ENCODE measurements at places on chromosomes 6 and 20. TPM values are rescaled to one million over a fixed set of nuclear protein-coding genes. Genes with fewer than 3 reads are reported as not detected.

TRIM31 gene
- not detected for total RNA-seq

PHACTR1 gene
- total RNA-seq: 4.3 TPM

RFX6 gene
- not detected for total RNA-seq

SLC22A1 gene
- total RNA-seq: 0.80 TPM

UST gene
- total RNA-seq: 12.9 TPM

C20orf141 gene
- 4.4 TPM for total RNA-seq

PKIB gene
- total RNA-seq: 12.8 TPM

BPI gene
- 0.41 TPM for total RNA-seq

HCRTR2 gene
- total RNA-seq: not detected

PTP4A1 gene
- total RNA-seq: 25.5 TPM

LY6G6F gene
- total RNA-seq: 3.7 TPM

- no peak overlapping the region for H3K4me3 ChIP-seq
- no peaks in the 10 kb centered on the region for H3K36me3 ChIP-seq
Measured at GRCh38 chr6:90940812-90941481, 354.1 kb upstream of the MAP3K7 start.

DNA sequence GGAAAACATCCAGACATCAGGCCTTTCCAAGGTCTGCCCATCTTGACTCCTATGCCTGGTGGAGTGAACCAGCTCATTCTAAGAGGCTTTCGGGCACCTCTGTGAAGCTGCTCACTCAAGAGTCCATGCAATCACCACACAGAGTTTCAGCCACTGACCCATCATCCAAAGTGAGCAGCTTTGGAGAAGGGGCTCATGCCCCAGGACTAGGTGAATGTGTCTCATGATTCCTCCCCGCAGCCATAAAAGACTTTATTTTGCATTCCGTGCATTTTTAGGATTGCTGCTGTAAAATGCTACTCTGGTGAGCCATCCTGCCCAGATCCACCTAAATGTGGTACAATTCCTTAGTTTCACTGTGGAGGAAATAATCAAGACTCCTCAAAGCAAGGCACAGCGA lies 44.5 kb upstream of the EZR start:
- no peaks in the 10 kb centered on the region for H3K36me3 ChIP-seq
- H3K4me3 ChIP-seq: no peak overlapping the region
- no peak for DNase-seq
- H3K27ac ChIP-seq: no peak overlapping the region
- H3K4me1 ChIP-seq: no peaks in the 10 kb centered on the region

DNA sequence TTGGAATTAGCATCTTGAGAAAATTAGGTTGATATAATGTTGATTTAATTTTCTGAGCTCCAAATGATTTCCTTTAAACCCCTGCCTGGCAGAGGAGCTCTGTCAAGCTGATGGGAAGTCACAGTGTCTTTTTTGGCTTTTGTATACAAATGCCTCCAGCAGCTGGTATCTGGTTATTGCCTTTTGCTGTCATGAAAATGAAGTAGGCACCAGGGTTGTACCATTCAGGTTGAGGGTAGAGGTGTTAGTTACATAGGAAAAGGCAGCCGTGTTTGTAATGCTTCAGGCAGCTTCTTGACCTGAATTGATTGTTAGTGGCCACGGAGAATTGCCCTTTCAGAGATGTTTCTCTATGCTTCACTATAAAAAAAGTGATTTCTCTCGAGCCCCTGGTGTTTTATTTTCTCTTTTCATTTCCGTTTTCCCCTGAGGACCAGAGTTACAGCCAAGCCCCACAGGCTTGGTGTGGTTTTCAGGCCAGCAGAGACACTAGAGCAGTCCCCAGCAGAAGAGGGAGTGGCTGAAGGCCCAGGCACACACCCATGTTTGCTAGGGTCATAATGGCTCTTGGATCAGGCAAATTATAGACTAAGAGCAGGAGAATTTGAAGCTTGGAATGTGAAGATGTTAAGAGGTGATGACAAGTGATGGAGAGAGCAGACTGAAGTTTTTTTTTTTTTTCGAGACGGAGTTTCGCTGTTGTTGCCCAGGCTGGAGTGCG lies 21.6 kb downstream of the CMTR1 start:
- H3K36me3 ChIP-seq: no peaks in the 10 kb centered on the region
- no peak overlapping the region for H3K4me3 ChIP-seq
- H3K27me3 ChIP-seq: no peaks in the 10 kb centered on the region
- DNase-seq: no peak
- H3K4me1 ChIP-seq: no peaks in the 10 kb centered on the region

DNA sequence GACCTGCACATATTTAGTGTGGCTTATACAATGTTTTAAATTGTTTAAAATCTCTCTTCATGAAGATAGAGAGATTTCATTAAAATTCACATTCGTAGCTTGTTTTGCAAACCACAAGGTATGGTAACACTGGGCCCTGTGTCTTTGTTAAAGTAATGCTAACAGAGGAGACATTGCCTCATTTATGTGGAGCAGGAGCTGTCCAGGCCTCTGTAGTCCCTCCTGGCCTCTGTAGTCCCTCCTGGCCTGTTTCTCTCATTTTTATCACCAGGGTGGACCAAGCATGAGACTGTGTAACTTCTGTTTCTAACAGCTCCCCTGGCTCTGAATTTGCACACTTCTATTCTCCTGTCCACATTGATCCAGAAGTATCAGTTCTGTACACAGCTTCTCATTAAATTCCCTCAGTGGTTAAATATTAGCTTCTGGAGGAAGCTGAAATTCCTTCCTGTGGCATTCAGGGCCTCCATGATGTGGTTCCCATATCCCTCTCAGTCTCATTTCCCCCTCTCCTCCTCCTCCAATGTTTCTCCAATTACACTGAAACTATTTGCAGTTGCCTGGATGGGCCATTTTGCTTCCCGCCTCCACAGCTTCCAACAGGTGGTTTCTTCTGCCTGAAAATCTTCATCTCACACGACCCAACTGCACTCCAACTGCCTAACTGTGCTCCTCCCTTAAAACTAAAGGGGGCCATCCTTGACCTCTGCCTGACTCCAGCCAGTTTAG lies 340.4 kb downstream of the SYNE1 start:
- H3K4me3 ChIP-seq: no peak overlapping the region
- no peak overlapping the region for H3K27ac ChIP-seq
- H3K27me3 ChIP-seq: no peaks in the 10 kb centered on the region
- no peaks in the 10 kb centered on the region for H3K4me1 ChIP-seq
- DNase-seq: no peak

DNA sequence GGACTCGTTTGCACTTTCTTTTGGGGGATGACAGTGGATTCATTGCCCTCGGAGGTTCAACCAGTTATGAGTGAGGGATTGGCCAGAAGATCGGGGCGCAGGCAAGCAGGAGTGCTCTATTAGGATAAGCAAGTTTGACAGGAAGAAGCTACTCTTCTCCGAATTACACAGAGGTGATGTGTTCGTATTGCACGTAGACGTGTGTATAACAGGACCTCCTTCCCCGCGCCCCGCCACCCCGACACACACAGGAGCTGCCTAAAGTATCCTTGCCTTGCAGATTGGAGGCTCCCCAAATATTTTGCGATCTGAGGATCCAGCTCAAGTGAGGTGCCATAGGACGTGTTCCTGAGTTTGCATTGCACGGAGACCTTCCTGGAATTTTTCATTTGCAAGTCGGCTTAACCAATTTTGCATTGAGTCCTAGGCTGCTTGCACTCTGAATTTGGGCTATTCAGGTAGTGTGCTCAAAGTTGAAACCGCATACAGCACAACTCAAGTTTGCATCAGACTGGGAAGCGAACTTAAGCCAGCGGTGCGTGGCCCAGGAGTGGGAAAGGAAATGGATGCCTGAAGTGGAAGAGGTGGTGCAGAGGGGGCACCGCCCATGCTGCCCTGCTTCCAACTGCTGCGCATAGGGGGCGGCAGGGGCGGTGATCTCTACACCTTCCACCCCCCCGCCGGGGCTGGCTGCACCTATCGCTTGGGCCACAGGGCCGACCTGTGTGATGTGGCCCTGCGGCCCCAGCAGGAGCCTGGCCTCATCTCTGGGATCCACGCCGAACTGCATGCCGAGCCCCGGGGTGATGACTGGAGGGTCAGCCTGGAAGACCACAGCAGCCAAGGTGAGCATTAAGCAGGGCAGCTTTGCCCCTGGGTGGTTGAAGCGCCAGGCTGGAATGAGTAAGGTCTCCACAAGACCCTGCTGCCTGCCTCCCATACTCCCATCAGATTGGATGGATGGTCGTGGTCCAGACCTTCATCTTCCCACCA lies 770 bp downstream of the TCF19 start:
- no peak for DNase-seq
- peak overlapping the region; percentile 58 for H3K4me3 ChIP-seq
- H3K36me3 ChIP-seq: no peaks in the 10 kb centered on the region
- no peaks in the 10 kb centered on the region for H3K27me3 ChIP-seq

GRCh38 chr20:32792316-32792715 lies 27.4 kb upstream of the MAPRE1 start:
- no peaks in the 10 kb centered on the region for H3K27me3 ChIP-seq
- no peak for DNase-seq
- no peak overlapping the region for H3K4me3 ChIP-seq
- no peaks in the 10 kb centered on the region for H3K36me3 ChIP-seq
- H3K4me1 ChIP-seq: no peaks in the 10 kb centered on the region

GRCh38 chr6:87738000-87738399 lies 36.0 kb upstream of the AKIRIN2 start:
- H3K27ac ChIP-seq: no peak overlapping the region
- no peaks in the 10 kb centered on the region for H3K4me1 ChIP-seq
- H3K27me3 ChIP-seq: no peaks in the 10 kb centered on the region
- H3K4me3 ChIP-seq: no peak overlapping the region

- H3K4me1 ChIP-seq: peaks cover 6% of the 10 kb centered on the region
- DNase-seq: peak; percentile 28
- peak overlapping the region; percentile 79 for H3K27ac ChIP-seq
Measured at GRCh38 chr6:137867685-137868509, 838 bp downstream of the TNFAIP3 start.

DNA sequence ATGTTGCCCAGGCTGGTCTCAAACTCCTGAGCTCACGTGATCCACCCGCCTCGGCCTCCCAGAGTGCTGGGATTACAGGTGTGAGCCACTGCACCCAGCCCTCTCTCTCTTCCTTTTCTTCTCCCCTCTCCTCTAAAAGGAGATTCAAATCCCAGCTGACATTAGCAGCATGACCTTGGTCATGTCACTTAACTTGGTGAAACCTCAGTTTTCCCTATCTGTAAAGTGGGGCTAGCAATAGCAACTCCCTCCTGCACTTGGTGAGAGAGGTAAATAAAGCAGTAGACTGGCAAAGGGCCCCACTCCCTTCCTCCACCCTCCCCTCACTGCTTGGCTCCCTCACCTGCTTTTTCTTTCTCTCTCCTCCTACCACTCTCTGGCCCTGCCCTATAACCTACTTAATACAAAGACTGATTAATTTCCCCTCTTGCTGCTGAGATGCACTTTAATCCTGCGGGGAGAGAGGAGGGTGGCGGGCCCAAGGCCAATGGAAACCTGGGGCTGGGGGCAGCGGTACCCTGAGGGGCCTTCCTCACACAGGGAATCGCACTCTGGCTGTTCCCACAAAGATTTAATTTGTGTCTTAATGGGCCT lies 54.2 kb upstream of the ZFAND3 start:
- no peaks in the 10 kb centered on the region for H3K36me3 ChIP-seq
- no peaks in the 10 kb centered on the region for H3K27me3 ChIP-seq
- no peaks in the 10 kb centered on the region for H3K4me1 ChIP-seq

- no peaks in the 10 kb centered on the region for H3K36me3 ChIP-seq
- H3K4me3 ChIP-seq: no peak overlapping the region
- H3K27me3 ChIP-seq: no peaks in the 10 kb centered on the region
- no peak for DNase-seq
- no peaks in the 10 kb centered on the region for H3K4me1 ChIP-seq
- H3K27ac ChIP-seq: no peak overlapping the region
Measured at GRCh38 chr6:148491638-148492251, 149.1 kb downstream of the SASH1 start.

DNA sequence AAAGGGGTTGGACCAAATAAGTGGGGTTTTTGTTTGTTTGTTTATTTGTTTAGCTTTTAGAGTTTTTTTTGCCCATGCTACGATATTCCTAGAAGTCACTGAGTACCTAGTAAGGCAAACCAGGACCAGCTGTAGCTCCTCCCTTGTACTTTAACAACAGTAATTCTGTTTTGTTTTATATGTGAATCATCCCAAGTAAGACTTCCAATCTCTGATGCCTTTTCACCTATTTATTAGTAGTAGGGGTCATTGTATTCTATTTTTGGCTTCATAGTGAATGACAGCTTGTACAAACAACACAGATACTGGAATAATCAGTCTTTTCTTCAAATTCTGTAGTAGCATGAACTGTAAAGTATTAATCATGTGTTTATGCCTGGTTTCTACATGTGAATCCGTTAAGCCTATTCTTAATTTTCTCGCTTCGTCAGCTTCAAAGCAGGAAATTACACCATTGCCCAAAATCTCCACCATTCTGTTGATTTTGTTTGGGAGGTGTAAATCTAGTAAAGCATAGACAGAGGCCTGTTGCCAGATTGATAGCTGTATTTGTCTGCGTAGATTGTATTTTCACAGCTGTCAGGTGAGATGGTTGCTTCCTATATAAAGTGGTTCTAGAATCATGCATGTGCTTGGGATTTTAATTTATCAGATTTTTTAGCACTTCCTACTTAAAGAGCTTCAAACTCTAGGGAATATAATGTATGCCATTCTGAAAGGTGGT lies 151.5 kb upstream of the FLRT3 start:
- no peak for DNase-seq
- H3K4me1 ChIP-seq: no peaks in the 10 kb centered on the region
- H3K4me3 ChIP-seq: no peak overlapping the region
- H3K36me3 ChIP-seq: no peaks in the 10 kb centered on the region
- no peak overlapping the region for H3K27ac ChIP-seq

DNA sequence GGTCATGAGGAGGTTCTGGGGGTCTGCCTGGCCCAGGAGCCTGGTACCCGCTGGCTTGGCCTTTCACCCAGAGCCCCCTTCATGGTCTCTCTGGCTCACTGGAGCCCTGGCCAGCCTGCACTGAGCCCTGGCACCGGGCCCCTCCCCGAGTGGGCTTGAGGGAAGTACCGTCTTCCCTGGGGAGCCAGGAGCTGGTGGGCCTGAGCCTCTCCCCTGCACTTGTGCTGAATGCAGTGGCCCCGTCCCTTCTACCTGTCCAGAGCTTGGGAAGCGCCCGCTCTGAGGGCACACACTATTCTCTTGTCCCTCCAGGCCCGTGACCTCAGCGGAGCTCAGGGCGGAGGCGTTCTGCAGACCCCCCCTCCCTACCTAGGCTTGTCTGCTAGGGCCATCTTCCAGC lies 62.2 kb downstream of the TCP11 start:
- H3K4me3 ChIP-seq: no peak overlapping the region
- DNase-seq: no peak
- no peaks in the 10 kb centered on the region for H3K27me3 ChIP-seq
- H3K4me1 ChIP-seq: no peaks in the 10 kb centered on the region
- peaks cover 9% of the 10 kb centered on the region for H3K36me3 ChIP-seq
